ENCODE measurements at places on chromosomes 2 and 18. TPM values are rescaled to one million over a fixed set of nuclear protein-coding genes. Genes with fewer than 3 reads are reported as not detected.

DLX2 gene
- not detected for total RNA-seq

GDF7 gene
- 0.83 TPM for total RNA-seq

DNA sequence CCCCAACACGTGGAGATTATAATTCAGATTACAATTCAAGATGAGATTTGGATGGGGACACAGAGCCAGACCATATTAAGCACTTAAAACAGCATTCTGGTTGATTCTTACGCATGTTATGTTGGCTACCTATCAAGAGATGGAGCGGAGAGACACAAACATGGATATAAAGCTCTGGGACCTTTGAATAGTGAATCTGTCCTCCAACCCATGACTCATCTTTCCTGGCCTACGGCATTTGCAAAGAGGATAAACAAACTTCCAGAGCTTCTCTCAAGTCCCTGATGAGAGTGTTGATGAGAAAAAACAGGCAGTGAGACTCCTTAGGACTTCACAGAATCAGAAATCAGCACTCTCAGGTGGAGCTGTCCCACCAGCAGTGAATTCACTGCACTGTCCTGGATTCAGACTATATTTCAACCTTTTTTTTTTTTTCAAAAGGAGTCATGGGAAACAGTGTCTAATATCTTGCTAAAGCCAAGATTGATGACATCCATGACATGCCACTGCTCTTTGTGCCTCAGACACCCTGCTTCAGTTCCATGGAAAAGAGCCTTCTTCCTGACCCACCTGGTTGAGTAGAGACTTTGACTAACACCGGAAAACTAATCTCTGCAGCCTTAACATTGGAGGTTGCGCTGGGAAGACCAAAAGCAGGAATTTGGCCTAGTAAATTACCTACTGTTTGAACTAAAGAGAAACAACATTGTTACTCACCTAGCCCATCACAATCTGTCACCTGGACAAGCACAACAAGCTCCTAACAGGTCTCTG is 62.1 kb upstream of the NPAS2 start:
- no peaks in the 10 kb centered on the region for H3K36me3 ChIP-seq
- no peak overlapping the region for H3K4me3 ChIP-seq
- H3K27me3 ChIP-seq, result no peaks in the 10 kb centered on the region
- H3K27ac ChIP-seq, result peak overlapping the region; percentile 81
- H3K4me1 ChIP-seq, result peaks cover 37% of the 10 kb centered on the region

DNA sequence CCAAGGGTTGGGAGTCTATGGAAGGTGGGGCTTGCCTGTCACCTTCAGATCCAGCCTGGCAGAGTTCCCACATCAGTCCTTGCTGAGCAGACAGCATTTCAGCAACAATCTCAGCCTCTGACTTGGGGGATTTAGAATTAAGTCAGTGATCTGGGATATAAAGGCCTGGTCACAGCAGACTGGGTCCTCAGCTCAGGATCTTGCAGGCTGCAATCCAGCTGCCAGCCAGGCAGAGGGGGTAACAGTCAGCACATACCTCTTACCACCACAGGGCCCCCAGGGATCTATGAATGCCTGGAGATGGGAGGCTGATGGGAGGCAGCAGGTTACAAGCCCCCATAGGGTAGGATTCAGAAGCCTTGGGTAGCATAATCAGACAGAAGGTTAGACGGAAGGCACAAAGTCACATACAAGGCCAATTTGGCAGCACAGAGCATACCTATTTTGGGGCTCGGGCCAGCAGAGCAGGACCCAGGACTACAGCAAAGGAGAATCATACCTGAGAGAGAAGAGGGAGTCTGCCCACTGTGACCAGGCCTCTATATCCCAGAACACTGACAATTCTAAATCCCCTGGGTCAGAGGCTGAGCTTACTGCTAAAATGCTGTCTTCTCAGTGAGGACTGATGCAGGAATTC is 163.5 kb downstream of the MTCL1 start:
- H3K27ac ChIP-seq, result no peak overlapping the region
- no peaks in the 10 kb centered on the region for H3K4me1 ChIP-seq
- no peak overlapping the region for H3K4me3 ChIP-seq
- H3K27me3 ChIP-seq, result no peaks in the 10 kb centered on the region

VSNL1 gene
- total RNA-seq, result 0.36 TPM

KLF7 gene
- 52.1 TPM for total RNA-seq

DNA sequence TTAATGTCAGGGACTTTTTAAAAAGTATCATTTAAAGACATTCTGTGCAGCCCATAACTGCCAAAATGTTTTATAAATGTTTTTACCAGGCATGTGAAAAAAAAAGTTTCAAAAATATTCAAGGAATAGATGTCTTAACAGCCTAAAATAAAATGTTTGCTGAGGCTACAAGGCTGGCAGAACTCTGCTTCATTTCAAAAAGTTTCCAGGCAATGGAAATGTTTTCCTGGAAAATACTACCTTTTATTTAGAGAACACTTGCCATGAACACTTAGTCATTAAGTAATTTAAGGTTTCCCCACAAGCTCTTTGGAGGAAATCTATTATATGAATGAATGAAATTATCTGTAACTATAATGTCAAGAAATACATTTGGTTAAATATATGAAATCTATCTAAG is 68.8 kb downstream of the THADA start:
- DNase-seq, result no peak
- peaks cover 51% of the 10 kb centered on the region for H3K4me1 ChIP-seq
- H3K36me3 ChIP-seq, result no peaks in the 10 kb centered on the region
- H3K27ac ChIP-seq, result peak overlapping the region; percentile 73

- no peaks in the 10 kb centered on the region for H3K36me3 ChIP-seq
- H3K4me1 ChIP-seq, result peaks cover 52% of the 10 kb centered on the region
- H3K27ac ChIP-seq, result no peak overlapping the region
- no peaks in the 10 kb centered on the region for H3K27me3 ChIP-seq
- no peak overlapping the region for H3K4me3 ChIP-seq
- DNase-seq, result no peak
Measured at GRCh38 chr2:173934895-173935294, 30.3 kb downstream of the SP3 start.

EFHD1 gene
- 6.9 TPM for total RNA-seq

DNA sequence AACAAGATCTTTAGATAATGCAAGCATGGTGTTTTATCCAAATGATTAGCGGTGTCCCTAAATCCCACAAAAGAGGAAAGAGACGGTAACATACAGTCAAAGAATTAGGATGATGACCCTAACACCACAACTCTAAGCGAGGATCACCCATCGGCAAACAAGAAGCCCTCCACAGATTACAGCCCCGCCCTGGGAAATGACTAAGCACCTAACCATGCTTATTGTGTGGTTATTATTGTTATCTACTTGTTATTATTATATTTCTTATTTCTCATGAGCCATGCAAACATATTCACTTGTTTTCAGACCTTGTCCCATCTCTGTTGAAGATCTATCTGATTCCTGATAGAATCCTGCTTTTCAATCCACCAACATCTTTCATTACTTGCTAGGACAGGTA is 651.3 kb downstream of the NYAP2 start:
- no peaks in the 10 kb centered on the region for H3K36me3 ChIP-seq
- no peak for DNase-seq
- no peak overlapping the region for H3K4me3 ChIP-seq

- no peaks in the 10 kb centered on the region for H3K27me3 ChIP-seq
- H3K36me3 ChIP-seq, result peaks cover 3% of the 10 kb centered on the region
- H3K27ac ChIP-seq, result no peak overlapping the region
- DNase-seq, result no peak
- no peaks in the 10 kb centered on the region for H3K4me1 ChIP-seq
- no peak overlapping the region for H3K4me3 ChIP-seq
Measured at GRCh38 chr18:58339890-58340289, 289.0 kb downstream of the ALPK2 start.

- H3K27me3 ChIP-seq, result no peaks in the 10 kb centered on the region
- H3K4me3 ChIP-seq, result no peak overlapping the region
- H3K36me3 ChIP-seq, result no peaks in the 10 kb centered on the region
- H3K4me1 ChIP-seq, result no peaks in the 10 kb centered on the region
- H3K27ac ChIP-seq, result no peak overlapping the region
Measured at GRCh38 chr18:78713069-78713468, 266.5 kb upstream of the SALL3 start.

DNA sequence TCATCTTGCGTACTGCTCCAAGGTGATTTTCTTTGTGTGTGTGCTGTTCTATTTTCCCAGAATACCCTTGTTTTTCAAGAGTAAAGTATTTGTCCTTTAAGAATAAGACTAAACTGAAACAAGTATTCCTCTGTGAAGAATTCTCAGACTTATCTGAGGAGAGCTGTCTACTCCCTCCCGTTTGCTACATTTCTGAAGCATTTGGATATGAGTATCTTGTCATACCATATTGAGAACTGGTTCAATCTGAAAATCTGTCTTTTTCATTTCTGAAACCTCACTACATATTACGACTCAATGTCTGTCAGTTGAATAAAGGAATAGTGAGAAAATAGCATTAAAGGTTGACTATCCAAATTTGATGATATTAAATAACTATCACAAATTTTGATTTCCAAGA is 159.4 kb downstream of the PMAIP1 start:
- peaks cover 4% of the 10 kb centered on the region for H3K4me1 ChIP-seq
- no peak overlapping the region for H3K27ac ChIP-seq
- no peaks in the 10 kb centered on the region for H3K36me3 ChIP-seq
- H3K27me3 ChIP-seq, result no peaks in the 10 kb centered on the region
- DNase-seq, result no peak
- H3K4me3 ChIP-seq, result no peak overlapping the region

DNA sequence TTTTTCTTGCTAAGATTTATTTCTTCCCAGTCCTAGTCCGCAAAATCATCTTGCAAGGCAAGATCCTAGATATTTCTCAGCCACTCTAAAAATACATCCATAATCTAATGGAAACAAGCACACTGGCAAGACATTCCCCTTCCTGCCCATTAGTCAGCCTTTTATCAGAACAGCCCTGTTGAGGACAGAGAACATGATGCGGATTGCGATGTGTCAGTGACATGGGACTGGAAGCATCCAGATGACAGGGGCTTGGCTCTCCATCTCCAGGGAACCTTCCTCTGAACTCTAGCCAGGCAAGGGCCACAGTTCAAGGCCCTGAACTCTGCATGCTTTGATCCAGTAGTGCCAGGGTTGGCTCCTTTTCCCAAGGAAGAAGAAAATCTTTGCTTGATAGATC is 70.0 kb downstream of the VSNL1 start:
- no peak for DNase-seq
- H3K27me3 ChIP-seq, result no peaks in the 10 kb centered on the region
- no peak overlapping the region for H3K4me3 ChIP-seq
- H3K36me3 ChIP-seq, result no peaks in the 10 kb centered on the region
- no peaks in the 10 kb centered on the region for H3K4me1 ChIP-seq

DNA sequence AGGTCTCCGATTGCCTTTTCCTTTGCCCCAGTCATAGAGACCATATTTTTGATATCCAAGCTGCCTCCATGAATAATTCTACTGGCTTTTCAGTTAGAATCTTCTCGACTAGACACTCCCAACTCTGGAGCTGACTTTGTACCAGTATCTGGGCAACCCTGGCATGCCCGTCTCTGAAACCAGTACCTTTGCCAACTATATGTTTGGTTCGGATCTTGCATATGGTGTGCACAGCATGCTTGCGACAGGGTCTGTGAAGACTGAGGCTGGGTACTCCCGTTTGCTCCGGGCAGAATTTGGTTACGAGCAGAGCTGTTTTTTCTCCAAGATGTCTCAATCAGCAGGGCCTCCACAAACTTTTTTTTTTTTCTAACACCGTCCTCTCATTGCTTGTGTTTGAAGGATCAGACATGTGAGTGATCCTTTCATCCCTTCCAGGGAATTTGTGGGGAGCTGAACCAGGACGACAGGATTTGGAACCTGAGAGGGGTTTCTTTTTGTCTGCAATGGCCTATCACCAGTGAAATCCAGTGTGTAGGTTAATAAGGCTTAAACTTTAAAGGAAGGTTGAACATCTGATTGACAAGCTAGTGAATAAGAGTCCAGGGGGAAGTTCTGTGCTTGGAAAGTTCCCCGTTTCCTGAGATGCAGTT is 322.3 kb downstream of the MYCN start:
- H3K27ac ChIP-seq, result no peak overlapping the region
- H3K36me3 ChIP-seq, result no peaks in the 10 kb centered on the region
- no peak overlapping the region for H3K4me3 ChIP-seq

DNA sequence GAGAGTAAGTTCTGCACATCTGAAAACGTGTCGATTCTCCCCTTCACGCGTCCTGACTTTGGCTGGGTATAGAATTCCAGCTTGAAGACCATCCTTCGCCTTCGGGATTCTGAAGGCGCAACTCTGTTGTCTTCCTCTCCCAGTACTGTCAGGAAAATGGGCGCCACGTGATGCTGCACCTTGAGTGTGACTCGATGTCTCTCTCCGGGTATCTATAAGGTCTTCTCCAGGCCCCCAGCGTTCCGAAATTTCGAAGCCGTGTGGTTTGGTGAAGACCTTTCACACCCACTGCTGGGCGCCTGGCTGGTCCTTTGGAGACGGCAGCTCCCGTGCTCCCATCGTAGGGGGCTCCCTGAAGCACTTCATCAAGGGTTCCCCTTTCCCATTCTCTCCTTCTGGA is 203.7 kb downstream of the HDAC4 start:
- H3K27ac ChIP-seq, result no peak overlapping the region
- no peaks in the 10 kb centered on the region for H3K27me3 ChIP-seq
- DNase-seq, result peak; percentile 65
- H3K4me1 ChIP-seq, result peaks cover 70% of the 10 kb centered on the region
- no peaks in the 10 kb centered on the region for H3K36me3 ChIP-seq

DNA sequence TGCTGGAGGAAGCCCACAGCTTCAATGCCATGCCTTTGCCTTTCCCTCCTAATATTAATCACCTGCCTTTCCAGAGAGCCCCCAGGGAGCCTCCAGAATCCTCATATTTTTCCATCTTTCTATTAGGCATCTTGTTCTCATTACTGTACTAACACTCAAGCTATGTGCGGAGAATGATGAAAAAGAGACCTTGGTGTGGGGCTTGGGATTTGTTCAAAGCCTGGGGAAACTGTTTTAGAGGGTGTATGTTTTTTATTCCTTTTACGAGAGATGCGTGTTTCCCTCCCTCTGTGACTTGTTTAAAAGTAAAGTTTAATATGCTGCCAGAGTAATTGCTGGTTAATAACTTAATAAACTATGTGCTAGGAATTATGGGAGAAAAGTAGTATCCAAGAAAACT is 102.4 kb upstream of the ZFP36L2 start:
- peak overlapping the region; percentile 74 for H3K27ac ChIP-seq
- H3K4me1 ChIP-seq, result peaks cover 92% of the 10 kb centered on the region
- H3K4me3 ChIP-seq, result no peak overlapping the region
- no peaks in the 10 kb centered on the region for H3K36me3 ChIP-seq
- DNase-seq, result no peak
- H3K27me3 ChIP-seq, result no peaks in the 10 kb centered on the region

DNA sequence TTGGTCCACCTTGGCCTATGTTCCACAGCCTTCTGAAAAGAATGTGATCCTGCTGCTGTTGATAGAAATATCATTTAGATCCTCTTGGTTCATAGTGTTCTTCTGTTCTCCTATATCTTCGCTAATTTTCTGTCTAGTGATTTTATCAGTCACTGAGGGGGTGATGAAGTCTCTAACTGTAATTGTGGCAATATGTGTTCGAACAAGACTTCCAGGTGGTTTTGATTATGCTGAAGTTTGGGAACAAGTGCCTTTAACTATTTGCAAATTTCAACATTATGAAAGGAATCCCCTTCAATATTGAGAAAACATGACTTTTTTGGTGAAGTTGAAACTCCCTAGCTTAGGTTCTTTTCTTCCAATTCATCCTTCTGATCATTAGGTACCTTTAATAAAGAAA is 140.4 kb downstream of the MTX2 start:
- no peak for DNase-seq
- no peak overlapping the region for H3K4me3 ChIP-seq

- no peaks in the 10 kb centered on the region for H3K27me3 ChIP-seq
- H3K27ac ChIP-seq, result no peak overlapping the region
- H3K36me3 ChIP-seq, result no peaks in the 10 kb centered on the region
- no peaks in the 10 kb centered on the region for H3K4me1 ChIP-seq
Measured at GRCh38 chr18:31154181-31154580, 8.5 kb downstream of the DSC1 start.

MSTN gene
- 0.41 TPM for total RNA-seq

GRCh38 chr2:1318366-1319009 is 94.8 kb upstream of the TPO start:
- H3K27me3 ChIP-seq, result peaks cover 7% of the 10 kb centered on the region
- H3K4me3 ChIP-seq, result no peak overlapping the region
- H3K36me3 ChIP-seq, result no peaks in the 10 kb centered on the region

IL1RN gene
- total RNA-seq, result not detected
